ENCODE measurements at places on chromosomes 3 and 15. TPM values are rescaled to one million over a fixed set of nuclear protein-coding genes. Genes with fewer than 3 reads are reported as not detected.

- no peak for DNase-seq
Measured at GRCh38 chr15:36614016-36614415, 34.6 kb downstream of the CDIN1 start.

- no peak for DNase-seq
Measured at GRCh38 chr3:158906749-158907148, 104.9 kb downstream of the MFSD1 start.

GRCh38 chr3:13022348-13023234 lies 50.6 kb downstream of the IQSEC1 start:
- peak; percentile 85 for DNase-seq

DNA sequence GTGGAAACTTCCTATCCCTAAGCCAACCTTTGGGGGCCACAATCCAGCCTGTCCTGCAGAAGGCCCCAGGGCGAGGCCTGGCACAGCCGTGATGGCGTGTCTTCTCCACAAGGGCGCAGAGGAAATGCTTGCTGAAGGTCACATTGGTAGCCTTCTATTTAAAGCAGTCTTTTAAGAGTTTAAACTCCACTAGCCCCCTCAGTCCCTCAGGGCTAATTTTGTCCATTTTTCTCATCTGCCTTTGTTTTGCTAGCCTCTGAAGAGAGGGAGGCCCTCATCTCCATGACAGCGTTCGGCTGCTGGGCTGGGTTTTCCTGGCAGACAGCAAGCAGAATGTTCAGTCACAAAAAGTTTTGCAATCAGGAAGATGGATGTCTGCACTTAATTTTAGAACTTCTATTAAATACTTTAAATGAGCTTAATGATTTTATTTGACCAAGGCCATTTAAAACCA lies 40.8 kb downstream of the RARB start:
- peak; percentile 70 for DNase-seq

DNA sequence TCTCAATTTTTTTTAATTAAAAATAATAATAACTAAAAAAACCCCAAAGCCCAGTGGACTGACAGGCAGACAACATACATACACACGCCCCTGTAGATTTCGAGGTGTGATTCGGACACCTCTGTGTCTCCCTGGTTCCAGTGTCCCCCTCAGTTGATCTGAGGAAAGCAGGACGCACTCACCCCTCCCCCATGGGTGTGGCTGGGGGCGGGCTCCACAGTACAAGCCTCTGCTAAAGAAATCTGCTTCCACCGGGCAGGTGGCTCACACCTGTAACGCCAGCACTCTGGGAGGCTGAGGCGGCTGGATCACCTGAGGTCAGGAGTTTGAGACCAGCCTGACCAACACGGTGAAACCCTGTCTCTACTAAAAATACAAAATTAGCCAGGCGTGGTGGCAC lies 33.8 kb upstream of the BLM start:
- DNase-seq: no peak

- no peak for DNase-seq
Measured at GRCh38 chr15:83652626-83653204, 1.2 kb upstream of the ADAMTSL3 start.

- DNase-seq: no peak
Measured at GRCh38 chr3:46661776-46662766, 31.4 kb downstream of the ALS2CL start.

FILIP1L gene
- total RNA-seq: 19.4 TPM

GABRR3 gene
- not detected for total RNA-seq

- peak; percentile 24 for DNase-seq
Measured at GRCh38 chr3:120160050-120160449, 65.8 kb upstream of the GSK3B start.

- DNase-seq: no peak
Measured at GRCh38 chr3:4824926-4825325, 154.3 kb upstream of the BHLHE40 start.

DNA sequence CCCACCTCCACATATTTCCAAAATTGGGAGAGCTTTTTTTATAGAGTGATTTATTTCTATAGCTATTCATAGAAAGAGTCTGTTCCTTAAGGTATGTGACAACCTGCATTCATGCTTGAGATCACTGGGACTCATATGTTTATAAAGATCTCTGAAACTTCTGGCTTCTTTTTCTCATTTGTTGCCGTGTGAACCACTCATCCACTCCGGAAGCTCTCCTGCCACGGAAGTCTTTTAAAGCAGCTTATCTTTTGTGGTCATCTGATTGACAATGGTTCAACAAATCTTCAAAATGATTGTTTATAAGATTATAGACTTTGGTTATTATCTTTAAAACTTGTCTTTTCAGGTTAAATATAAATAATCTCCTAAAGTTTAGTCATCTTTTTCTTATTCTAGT lies 260.5 kb downstream of the C3orf38 start:
- DNase-seq: no peak

GOLGB1 gene
- 49.7 TPM for total RNA-seq

DNA sequence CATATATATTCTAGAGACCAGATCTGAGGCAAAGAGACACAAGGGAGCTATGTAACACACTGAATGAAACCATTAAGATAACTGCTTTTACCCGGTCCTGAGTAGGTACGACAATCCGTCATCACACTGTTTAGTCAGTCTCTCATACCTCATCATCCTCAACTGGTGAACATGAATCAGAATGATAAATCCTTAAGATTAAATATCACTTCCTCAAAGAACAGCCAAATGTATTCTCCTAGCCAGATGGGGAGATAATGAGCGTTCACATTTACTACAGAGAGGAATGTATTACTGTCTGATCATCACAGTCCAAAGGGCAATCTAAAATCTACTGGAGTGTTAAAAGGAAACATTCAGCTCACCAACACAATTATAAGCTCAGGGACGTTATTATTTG lies 319.4 kb upstream of the STAC start:
- no peak for DNase-seq

GRCh38 chr3:79314962-79315361 lies 452.8 kb downstream of the ROBO1 start:
- DNase-seq: no peak
